ENCODE measurements at places on chromosomes 2 and 18. TPM values are rescaled to one million over a fixed set of nuclear protein-coding genes. Genes with fewer than 3 reads are reported as not detected.

MARCO gene
- not detected for total RNA-seq

CNGA3 gene
- 0.13 TPM for total RNA-seq

ST6GAL2 gene
- total RNA-seq, result 14.4 TPM

ITGAV gene
- total RNA-seq, result 135 TPM

PROM2 gene
- 1.2 TPM for total RNA-seq

PLEKHH2 gene
- total RNA-seq, result 5.1 TPM

TNFAIP6 gene
- total RNA-seq, result 9.0 TPM

CXCR4 gene
- 6.4 TPM for total RNA-seq

DNA sequence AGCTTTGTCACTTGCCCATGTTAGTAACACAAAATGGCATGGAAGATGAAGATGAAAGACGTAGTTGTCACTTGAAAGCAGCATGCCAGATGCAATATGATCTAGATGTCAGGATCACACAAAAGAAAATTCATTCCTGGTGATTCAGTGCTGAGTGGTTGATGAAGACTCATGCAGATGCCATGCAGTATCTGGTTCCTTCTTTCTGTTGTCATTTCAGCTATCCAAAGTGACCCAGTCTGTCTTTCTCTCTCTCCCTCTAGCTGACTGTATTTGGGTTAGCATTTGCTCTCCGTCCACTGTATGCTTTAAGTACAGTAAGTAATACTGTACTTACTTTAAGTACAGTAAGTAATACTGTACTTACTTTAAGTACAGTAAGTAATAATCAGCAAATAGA is 50.4 kb downstream of the TTN start:
- H3K27me3 ChIP-seq, result no peaks in the 10 kb centered on the region
- H3K4me3 ChIP-seq, result no peak overlapping the region
- H3K4me1 ChIP-seq, result no peaks in the 10 kb centered on the region
- DNase-seq, result no peak
- no peak overlapping the region for H3K27ac ChIP-seq

GRCh38 chr2:31344447-31344846 is 70.1 kb downstream of the XDH start:
- no peak overlapping the region for H3K27ac ChIP-seq
- no peaks in the 10 kb centered on the region for H3K27me3 ChIP-seq
- no peak for DNase-seq
- no peaks in the 10 kb centered on the region for H3K36me3 ChIP-seq

- H3K4me3 ChIP-seq, result no peak overlapping the region
- H3K27ac ChIP-seq, result no peak overlapping the region
- H3K27me3 ChIP-seq, result no peaks in the 10 kb centered on the region
- no peaks in the 10 kb centered on the region for H3K4me1 ChIP-seq
- no peaks in the 10 kb centered on the region for H3K36me3 ChIP-seq
These were observed 68.7 kb downstream of the NETO1 start for GRCh38 chr18:72799106-72799505.

DNA sequence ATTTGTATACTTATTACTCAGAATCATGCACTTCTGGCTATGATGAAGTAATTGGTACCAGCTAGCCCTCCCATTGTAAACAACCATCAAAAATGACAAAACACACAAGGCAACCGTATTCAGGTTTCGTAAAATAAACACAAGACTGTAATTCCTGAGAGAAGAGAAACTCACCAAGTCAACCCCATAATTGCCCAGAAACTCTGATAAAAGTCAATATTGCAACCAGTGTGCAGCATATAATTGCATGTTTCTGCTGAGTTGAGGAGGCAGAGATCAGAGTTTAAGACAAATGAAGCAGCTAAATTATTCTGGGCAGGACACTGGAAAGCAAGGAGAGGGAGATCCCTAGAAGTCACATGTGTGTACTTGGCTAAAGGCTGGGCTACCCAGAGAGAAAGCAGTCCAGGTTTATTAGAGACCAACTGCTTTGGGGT is 90.3 kb downstream of the ROCK2 start:
- no peaks in the 10 kb centered on the region for H3K36me3 ChIP-seq
- no peaks in the 10 kb centered on the region for H3K27me3 ChIP-seq
- H3K4me1 ChIP-seq, result no peaks in the 10 kb centered on the region
- peak overlapping the region; percentile 57 for H3K27ac ChIP-seq
- H3K4me3 ChIP-seq, result no peak overlapping the region

- no peak overlapping the region for H3K27ac ChIP-seq
- H3K36me3 ChIP-seq, result no peaks in the 10 kb centered on the region
- H3K4me3 ChIP-seq, result no peak overlapping the region
- DNase-seq, result no peak
- no peaks in the 10 kb centered on the region for H3K4me1 ChIP-seq
These were observed 17.3 kb downstream of the RAB12 start for GRCh38 chr18:8626414-8627106.

DNA sequence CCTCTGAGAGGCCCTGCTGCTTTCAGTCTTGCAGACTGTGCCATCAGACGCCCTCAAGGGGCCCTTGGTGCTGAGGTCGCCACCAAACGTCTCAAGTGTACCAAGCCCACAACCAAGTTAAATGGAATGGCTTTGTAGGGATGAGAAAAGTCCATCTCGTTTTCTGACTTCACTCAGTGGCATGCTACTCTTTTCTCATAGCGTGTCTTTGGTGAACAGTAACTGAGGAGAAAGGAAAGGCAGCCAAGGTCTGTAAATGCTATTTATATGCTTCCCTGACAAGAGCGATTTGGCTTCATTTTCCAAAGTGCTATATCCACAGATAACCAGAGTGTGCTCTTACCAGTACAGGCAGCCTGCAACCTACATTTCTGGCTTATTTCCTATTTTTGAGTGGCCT is 123.0 kb downstream of the MTX2 start:
- H3K27ac ChIP-seq, result no peak overlapping the region
- no peak overlapping the region for H3K4me3 ChIP-seq
- no peaks in the 10 kb centered on the region for H3K36me3 ChIP-seq
- no peaks in the 10 kb centered on the region for H3K4me1 ChIP-seq

DNA sequence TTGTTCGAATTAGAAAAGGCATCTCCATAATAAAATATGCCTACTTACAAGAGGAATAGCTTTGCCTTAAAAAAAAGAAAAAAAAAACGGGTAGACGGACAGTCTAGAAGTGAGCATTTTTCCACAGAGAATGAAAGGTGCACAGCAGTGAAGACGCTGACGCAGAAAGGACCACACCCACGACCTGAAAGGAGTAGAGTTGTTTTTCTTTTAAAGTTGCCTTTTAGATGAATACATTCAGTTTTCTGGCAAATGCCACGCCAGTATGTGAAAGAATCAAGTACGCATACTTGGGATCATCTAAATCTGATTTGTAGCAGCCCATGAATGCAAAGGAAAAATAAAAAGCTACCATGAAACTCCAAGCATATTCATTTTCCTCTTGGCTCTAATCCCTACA is 809.2 kb upstream of the SOX11 start:
- no peak overlapping the region for H3K27ac ChIP-seq
- H3K4me1 ChIP-seq, result no peaks in the 10 kb centered on the region
- H3K36me3 ChIP-seq, result no peaks in the 10 kb centered on the region
- H3K4me3 ChIP-seq, result no peak overlapping the region
- H3K27me3 ChIP-seq, result no peaks in the 10 kb centered on the region

- DNase-seq, result no peak
- H3K36me3 ChIP-seq, result no peaks in the 10 kb centered on the region
- no peaks in the 10 kb centered on the region for H3K27me3 ChIP-seq
- no peaks in the 10 kb centered on the region for H3K4me1 ChIP-seq
These were observed 186.7 kb downstream of the TDRD15 start for GRCh38 chr2:21310493-21310892.

- H3K27me3 ChIP-seq, result no peaks in the 10 kb centered on the region
- no peaks in the 10 kb centered on the region for H3K36me3 ChIP-seq
- H3K4me1 ChIP-seq, result no peaks in the 10 kb centered on the region
- H3K4me3 ChIP-seq, result no peak overlapping the region
- no peak overlapping the region for H3K27ac ChIP-seq
These were observed 13.6 kb downstream of the CLUL1 start for GRCh38 chr18:610214-610928.

GRCh38 chr2:236535024-236535423 is 34.6 kb upstream of the ACKR3 start:
- no peak overlapping the region for H3K4me3 ChIP-seq
- H3K27me3 ChIP-seq, result no peaks in the 10 kb centered on the region
- no peaks in the 10 kb centered on the region for H3K36me3 ChIP-seq
- H3K4me1 ChIP-seq, result no peaks in the 10 kb centered on the region
- no peak overlapping the region for H3K27ac ChIP-seq
- no peak for DNase-seq

- H3K4me1 ChIP-seq, result peaks cover 3% of the 10 kb centered on the region
- no peak overlapping the region for H3K4me3 ChIP-seq
- H3K27me3 ChIP-seq, result peaks cover 3% of the 10 kb centered on the region
- H3K36me3 ChIP-seq, result no peaks in the 10 kb centered on the region
- DNase-seq, result no peak
These were observed 14.2 kb upstream of the TUBB6 start for GRCh38 chr18:12293831-12294230.

GRCh38 chr2:181307203-181307991 is 149.8 kb upstream of the ITGA4 start:
- no peaks in the 10 kb centered on the region for H3K36me3 ChIP-seq
- no peaks in the 10 kb centered on the region for H3K4me1 ChIP-seq
- H3K4me3 ChIP-seq, result no peak overlapping the region
- DNase-seq, result no peak
- no peak overlapping the region for H3K27ac ChIP-seq
- no peaks in the 10 kb centered on the region for H3K27me3 ChIP-seq

DNA sequence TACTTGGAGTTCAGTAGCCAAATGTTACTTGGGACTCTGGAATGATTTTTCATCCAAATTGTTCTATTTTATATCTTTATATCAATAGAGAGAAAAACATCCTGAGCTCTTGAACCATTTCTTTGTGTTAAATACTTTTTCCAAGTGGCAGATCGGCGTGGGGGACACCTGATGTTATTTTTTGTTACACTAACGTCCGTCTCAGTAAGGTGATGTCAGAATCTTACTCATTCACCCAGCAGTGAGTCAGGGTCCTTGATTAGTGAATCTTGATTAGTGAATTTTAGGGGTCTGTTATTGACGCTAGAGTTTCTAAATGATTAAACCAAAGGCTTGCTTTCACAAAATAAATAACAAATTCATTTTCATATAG is 1.7 kb downstream of the MIB1 start:
- DNase-seq, result peak; percentile 15
- H3K27ac ChIP-seq, result peak overlapping the region; percentile 98
- peaks cover 11% of the 10 kb centered on the region for H3K4me1 ChIP-seq

DNA sequence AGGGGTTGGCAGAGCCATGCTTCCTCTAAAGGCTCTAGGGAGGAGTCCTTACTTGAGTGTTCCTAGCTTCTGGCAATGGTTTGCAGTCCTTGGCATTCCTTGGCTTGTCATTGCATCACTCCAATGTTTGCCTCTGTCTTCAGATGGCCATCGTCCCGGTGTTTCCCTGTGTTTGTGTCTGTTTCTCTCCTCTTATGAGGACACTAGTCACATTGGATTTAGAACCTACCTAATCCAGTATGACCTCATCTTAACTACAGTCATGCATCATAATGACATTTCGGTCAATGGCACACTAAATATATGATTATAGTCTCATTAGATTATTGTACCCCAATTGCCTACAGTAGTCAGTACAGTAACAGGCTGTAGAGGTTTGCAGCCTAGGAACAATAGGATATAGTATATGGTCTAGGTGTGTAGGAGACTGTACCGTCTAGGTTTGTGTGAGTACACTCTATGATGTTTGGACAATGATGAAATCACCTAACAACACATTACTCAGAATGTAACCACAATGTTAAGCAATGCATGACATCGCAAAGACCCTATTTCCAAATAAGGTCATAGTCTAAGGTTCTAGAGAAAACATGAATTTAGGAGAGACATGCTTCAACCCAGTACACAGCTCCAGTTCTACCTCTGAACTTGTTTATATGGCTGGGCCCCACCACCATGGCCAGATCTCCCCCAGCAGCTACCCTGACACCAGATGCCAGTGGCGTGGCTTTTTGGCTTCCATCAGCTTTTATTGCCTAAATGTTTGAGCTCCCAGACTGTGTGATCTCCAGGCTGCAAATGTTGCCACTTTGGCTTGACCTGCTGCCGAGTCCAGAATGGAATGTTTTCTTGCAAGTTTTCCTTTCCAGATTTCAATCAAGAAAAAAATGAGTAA is 22.1 kb downstream of the SRD5A2 start:
- no peak overlapping the region for H3K4me3 ChIP-seq
- no peaks in the 10 kb centered on the region for H3K36me3 ChIP-seq
- no peaks in the 10 kb centered on the region for H3K4me1 ChIP-seq

- DNase-seq, result no peak
- peaks cover 19% of the 10 kb centered on the region for H3K4me1 ChIP-seq
- H3K27ac ChIP-seq, result peak overlapping the region; percentile 26
- no peaks in the 10 kb centered on the region for H3K36me3 ChIP-seq
- no peak overlapping the region for H3K4me3 ChIP-seq
These were observed 36.0 kb downstream of the PHLPP1 start for GRCh38 chr18:62751341-62751821.

DNA sequence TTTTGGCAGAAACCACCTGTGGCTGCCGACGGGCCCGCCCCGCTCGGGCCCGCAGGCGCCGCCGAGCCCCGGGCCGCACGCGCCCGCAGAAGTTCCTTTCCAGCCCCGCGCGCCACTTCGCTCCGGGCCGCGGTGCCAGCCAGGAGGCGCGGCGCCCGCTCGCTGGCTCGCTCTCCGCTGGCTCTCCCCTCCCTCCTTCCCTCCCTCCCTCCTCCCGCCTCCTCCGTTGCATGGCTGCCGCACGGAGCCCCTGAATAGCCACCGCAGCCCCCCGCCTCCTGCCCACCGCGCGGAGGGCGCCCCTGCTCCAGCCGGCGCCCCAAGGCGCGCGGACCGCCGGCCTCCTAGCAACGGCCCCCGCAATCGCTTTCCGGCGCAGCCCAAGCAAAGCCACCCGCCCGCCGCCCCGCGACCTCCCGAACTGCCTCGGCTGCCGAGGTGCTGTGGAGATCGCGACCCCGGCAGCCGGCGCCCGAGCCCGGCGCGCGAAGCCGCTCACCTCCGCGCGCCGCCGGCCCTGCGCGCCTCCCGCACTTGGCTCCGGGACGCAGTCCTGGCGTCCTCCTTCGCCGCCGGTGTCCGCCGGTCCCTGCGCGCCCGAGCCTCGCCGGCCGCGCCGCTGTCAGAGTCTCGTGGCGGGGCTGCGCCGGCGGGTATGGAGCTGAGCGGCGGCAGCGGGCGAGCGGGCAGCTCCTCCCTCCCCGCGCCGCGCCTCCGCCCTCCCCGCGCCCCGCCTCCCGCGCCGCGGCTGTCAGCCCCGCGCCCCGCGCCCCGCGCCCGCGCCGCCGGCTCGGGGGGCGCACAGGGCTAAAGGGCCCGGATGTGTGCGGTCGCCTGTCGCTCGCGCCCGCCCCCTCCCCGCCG is at the start of gene ZBTB7C:
Gene ZBTB7C, minus strand, starts transcription at position 657 of the 864 bp plus-strand sequence.
- H3K36me3 ChIP-seq, result no peaks in the 10 kb centered on the region
- H3K27me3 ChIP-seq, result peaks cover 59% of the 10 kb centered on the region
- H3K27ac ChIP-seq, result no peak within 1 kb of the TSS
- peak within 1 kb of the TSS; percentile 89 for H3K4me3 ChIP-seq
- DNase-seq, result peak; percentile 69

GRCh38 chr2:41717839-41718238 is 330.0 kb upstream of the PKDCC start:
- H3K36me3 ChIP-seq, result no peaks in the 10 kb centered on the region
- no peak for DNase-seq
- H3K27ac ChIP-seq, result no peak overlapping the region

- peak; percentile 27 for DNase-seq
- no peaks in the 10 kb centered on the region for H3K4me1 ChIP-seq
- no peaks in the 10 kb centered on the region for H3K27me3 ChIP-seq
- H3K27ac ChIP-seq, result peak overlapping the region; percentile 62
- no peak overlapping the region for H3K4me3 ChIP-seq
These were observed 330.3 kb downstream of the TNS1 start for GRCh38 chr2:217672472-217672871.

GRCh38 chr2:11296401-11296800 is 48.0 kb downstream of the ROCK2 start:
- H3K4me3 ChIP-seq, result no peak overlapping the region
- no peaks in the 10 kb centered on the region for H3K27me3 ChIP-seq
- no peak for DNase-seq
- H3K36me3 ChIP-seq, result no peaks in the 10 kb centered on the region

GRCh38 chr18:79227621-79228020 is 158.4 kb downstream of the ATP9B start:
- no peaks in the 10 kb centered on the region for H3K36me3 ChIP-seq
- H3K4me3 ChIP-seq, result no peak overlapping the region
- no peak overlapping the region for H3K27ac ChIP-seq
- H3K27me3 ChIP-seq, result no peaks in the 10 kb centered on the region

Measured in hepatocyte (in vitro differentiated cells).